Bone marrow (tissue), 2 donors: ENCODE measurements at places on chromosomes 12 and 14.

DNA sequence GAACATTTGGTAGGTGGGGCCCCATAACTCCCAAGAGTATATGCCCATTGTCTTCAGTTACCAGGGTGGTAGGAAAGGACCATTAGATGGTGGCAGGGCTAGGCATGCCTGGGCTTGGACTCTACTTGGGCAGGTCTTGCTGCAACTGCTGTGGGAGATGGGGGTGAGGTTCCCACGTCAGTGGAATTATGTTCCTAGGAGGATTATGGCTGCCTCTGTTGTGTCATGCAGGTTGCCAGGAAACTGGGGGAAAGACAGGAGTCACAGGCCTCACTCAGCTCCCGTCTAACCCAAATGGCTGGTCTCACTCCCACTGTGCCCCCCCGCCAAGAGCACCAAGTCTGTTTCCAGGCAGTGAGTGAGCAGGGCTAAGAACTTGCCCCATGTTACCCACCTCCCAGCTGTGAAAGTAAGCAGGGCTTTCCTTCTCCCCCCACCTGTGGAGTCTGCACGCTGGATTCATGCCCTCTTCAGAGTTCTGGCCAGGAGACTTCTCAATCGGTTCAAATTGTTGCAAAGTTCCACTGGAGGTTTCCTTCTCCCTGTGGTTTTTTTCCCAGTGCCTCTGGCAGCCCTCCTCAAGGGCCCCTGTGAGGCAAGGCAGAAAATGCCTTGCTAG lies 337.5 kb downstream of the CCDC91 start:
- DNase-seq, result no peak

DNA sequence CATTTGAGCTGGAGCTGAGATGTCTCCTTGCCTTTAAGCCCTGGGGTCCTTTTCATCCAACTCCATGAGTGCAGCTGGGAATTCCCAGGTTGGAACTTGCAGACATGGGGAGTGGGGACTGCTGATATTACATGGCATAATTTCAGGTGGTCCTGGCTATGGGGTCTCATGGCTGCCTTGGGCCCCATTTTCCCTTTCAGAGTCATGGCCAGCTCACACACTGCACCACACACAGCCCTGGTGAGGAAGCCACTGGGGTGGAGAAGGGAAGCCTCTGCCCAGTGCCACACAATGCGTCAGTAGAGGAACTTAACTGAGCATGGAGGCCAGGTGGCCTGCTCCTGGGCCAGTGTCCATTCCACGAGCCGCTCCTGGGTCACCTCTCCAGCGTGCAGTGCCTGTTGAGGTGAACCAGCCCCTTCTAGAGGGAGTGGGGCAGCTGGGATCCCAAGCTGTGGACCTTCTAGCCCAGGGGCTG lies 17.3 kb upstream of the KRT86 start:
- no peak for DNase-seq

GRCh38 chr12:94560431-94561221 lies 89.7 kb downstream of the TMCC3 start:
- no peak for DNase-seq

- no peak for DNase-seq
These were observed 130.2 kb upstream of the EEA1 start for GRCh38 chr12:93059288-93059687.

- DNase-seq, result no peak
These were observed 14.9 kb downstream of the STXBP6 start for GRCh38 chr14:25034803-25035681.

DNA sequence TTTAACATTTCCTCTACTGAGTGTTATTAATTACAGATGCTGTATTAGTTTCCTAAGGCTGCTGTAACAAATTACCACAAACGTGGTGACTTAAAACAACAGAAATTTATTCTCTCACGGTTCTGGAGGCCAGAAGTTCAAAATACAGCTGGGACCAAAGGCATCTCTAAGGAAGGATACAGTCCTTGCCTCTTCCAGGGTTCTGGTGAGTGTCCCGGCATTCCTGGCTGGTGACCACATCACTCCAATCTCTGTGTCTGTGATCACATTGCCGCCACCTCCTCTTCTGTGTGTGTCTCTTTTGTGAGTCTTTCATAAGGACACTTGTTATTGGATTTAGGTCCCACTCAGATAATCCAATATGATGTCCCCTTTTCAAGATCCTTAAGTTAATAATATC lies 85.1 kb upstream of the CCDC198 start:
- DNase-seq, result no peak

- DNase-seq, result no peak
These were observed 23.5 kb downstream of the NAA30 start for GRCh38 chr14:57413849-57414248.

- DNase-seq, result no peak
These were observed 50.2 kb downstream of the MYF5 start for GRCh38 chr12:80766897-80767296.

DNA sequence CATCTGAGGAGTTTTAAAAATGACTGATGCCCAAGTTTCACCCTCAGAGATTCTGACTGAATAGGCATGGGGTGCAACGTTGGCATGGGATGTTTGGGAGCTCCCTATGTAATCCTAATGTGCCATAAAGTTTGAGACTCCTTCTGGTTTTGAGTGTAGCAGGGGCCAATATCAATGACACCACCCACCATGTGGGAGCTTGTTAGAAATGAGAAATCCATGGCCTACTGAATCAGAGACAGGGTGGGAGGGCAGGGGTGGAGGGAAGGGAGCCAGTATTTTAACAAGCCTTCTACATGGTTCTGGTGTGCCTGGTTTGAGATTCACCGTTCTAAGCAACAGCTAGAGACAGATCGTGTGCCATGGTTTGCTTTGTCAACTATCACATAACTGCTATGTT lies 46.1 kb downstream of the VCPKMT start:
- DNase-seq, result no peak

GRCh38 chr12:125696054-125696453 lies 630.8 kb downstream of the AACS start:
- DNase-seq, result no peak

GRCh38 chr14:106842687-106843086 lies 1316.3 kb downstream of the TMEM121 start:
- DNase-seq, result no peak

- DNase-seq, result no peak
These were observed 100.5 kb downstream of the TSPAN8 start for GRCh38 chr12:71057330-71057729.

- no peak for DNase-seq
These were observed 1.1 kb downstream of the RPS26 start for GRCh38 chr12:56042843-56043242.

DNA sequence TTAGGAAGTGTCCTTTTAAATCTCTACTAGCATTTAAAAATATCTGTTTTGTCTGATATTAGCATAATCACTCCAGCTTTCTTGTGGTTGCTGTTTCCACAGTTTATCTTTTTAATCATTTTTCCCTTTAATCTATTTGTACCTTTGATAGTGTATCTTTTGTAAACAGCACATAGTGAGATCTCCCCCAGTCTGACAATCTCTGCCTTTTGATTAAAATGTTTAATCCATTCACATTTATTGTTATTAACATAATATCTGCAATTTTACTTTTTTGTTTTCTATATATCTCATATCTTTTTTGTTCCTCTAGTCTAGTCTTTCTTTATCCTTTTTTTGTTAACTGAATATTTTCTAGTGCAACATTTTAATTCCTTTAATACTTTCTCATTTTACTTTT lies 104.2 kb downstream of the RPS6KA5 start:
- DNase-seq, result no peak

DNA sequence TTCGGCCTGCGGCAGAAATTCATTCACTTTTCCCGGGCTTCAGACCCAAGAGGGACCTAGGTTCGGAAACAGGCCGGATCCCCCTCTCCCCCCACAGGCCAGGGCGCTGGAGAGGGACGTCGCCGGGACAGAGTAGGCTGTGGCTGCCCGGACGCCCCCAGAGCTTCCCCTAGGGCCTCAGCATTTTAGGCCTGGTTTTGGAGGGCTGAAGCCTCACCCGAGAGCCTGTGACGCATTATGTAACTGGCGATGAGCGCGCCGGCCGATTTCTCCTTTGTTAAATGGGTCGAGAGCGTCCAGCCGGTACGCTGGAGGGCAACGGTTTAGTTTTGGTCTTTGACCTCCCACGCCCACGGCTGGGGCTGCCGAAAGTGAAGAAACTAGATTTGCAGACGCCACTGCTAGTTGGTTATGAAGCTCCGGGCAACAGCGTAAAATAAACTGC lies 657 bp downstream of the PEBP1 start:
- peak; percentile 34 for DNase-seq

DNA sequence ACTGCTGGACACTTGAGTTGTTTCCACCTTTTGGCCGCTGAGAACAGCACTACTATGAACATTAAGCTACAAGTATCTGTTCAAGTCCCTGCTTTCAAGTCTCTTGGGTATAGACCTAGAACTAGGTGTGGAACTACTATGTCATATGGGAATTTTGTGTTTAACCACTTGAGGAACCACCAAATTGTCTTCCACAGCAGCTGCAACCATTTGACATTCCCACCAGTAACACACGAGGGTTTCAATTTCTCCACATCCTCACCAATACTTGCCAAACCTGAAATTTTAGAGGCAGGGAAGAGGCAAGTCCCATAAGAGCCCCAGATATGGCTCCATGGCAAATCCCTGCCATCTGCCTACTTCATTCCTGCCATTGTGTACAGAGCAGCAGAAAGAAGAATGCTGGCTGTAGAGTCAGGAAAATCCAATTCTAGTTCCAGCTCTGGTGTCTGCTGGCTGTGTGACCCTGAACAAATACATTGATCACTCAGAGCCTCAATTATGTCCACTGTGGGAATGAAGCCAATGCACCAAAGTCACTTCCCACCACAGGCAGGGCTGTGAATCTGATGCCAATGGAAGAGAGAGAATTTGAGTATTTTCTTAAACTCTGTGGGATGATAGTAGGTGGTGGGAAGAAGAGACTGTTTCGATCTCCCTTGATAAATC lies 17.8 kb downstream of the PITPNM2 start:
- DNase-seq, result no peak

DNA sequence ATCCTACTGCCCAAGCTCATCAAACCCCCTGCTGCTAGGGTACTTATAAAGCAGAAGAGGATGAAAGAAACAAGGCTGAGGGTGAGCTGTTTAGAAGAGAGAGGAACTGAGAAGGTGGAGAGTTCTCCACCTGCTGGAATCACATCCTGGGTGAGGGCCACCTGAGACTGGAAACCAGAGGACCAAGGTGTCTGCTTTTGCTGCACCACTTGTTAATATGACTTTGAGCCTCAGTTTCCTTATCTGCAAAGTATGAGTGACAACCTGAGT lies 203.2 kb upstream of the SSTR1 start:
- no peak for DNase-seq

DNA sequence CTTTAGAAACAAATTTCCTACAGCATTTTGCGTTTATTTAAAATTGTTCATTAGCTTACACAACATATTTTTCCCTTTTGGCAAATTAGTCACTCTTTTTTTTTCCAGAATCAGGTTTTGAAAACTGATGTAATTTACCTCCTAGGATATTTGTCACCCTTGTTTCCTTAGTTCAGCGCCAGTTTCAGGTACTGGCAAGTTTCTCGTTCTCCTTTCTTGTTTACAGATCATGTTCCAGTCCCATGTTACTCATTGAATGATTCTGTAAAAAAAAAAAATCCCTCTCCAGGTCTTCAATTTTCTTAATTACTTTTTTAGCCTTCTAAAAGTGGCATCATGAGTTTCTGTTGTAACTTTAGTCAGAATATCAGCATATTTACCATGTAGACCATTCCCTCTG lies 2.7 kb downstream of the PPP4R4 start:
- DNase-seq, result no peak
